MCF 10A (cell line): ENCODE measurements at places on chromosomes 3 and 15. TPM values are rescaled to one million over a fixed set of nuclear protein-coding genes. Genes with fewer than 3 reads are reported as not detected.

The HYAL1 gene
- total RNA-seq, result 0.42 and 0.70 TPM in 2 replicates

DNA sequence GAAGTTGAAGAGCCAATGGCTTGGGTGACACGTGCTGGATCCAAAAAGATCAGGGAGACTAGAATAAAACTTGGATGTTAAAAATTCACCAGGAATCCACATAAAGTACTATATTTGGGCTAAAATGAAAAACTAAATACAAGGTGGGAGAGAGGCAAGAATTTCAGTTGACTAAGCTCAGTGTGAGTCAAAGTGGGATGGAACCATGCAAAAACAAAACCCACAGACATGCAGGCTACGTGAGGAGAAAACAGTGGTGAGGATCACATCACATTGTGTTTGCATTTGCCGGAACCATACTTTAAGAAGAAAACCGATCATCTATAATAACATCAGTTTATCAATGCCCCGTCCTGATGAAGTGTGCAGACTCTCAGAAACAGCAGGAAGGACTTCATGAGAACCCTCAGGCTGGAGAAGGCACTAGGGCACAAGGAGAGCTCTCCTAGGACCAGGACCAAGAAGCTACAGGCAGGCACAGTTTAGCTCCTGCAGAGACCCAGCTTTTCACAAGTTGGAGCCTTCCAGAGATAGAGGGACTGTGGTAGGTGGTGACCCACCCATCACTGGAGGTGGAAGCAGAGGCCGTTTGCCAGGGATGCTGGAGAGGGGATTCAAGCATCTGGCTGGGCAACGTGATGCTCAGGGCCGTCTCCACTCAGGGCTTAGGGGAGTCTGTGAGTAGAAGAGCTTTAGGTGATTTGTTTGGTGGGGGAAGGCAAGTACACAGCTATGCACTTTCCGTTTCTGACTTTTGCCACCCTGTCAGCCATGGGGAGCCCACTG lies 29.0 kb upstream of the NR2E3 start:
- DNase-seq, result no peak

DNA sequence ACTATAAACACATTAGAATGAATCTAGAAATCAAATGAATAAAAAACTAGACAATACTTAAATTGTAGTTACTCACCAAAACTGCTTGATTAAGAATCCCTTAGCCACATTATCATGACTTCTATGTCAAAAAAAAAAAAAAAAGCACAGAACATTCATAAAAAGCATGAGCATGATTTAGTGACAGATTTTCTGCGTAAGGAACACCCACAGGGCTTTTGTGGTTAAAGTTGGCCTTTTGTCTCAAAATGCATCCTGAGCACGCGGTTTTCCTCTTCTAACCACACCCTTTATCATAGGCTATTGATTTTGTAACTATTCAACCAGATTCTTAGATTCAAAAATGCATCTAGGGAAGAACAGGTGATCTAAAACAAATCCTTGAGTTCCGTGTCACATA lies 334.0 kb upstream of the NR2F2 start:
- DNase-seq, result peak; percentile 14

GRCh38 chr3:43001094-43001553 lies 22.0 kb downstream of the GASK1A start:
- DNase-seq, result peak; percentile 89

DNA sequence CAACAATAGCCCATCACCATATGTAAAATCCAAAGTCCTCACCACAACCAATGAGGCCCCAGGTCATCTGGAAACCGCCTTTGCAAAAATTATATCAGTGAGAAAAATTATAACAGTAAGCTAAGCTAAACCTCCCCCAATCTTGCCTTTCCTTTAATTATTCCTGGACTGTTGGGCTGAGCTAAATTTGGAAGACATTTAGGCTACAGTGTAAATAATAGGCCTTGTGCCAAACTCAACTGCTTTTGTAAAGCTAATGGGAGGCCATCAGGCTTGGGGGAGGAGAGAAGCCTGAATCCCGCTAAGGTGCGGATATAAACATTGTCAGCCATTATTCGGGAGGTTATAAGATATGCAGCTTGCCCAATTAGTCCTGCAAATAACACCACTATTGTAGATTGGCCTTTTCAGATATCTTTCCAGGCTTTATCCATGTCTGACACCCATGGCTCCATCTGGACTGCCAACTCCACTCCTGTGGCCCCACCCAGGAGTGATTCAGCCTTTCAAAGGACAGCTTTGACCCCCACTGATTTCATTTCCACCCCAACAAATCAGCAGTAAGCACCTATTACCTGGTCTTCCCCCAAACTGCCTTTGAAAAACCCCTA lies 53.0 kb upstream of the CA12 start:
- DNase-seq, result no peak
